ENCODE measurements at places on chromosomes 1 and 21. TPM values are rescaled to one million over a fixed set of nuclear protein-coding genes. Genes with fewer than 3 reads are reported as not detected.

The LAPTM5 gene
- total RNA-seq = not detected

The TAL1 gene
- not detected for total RNA-seq

The SUSD4 gene
- 1.2 TPM for total RNA-seq

The COQ8A gene
- total RNA-seq = 8.2 TPM

The TFF3 gene
- not detected for total RNA-seq

The GJA5 gene
- not detected for total RNA-seq

The KCNA2 gene
- total RNA-seq = not detected

The CHI3L1 gene
- total RNA-seq = 0.59 TPM

The OR2T2 gene
- total RNA-seq = not detected

The ROR1 gene
- 9.5 TPM for total RNA-seq

The ITLN2 gene
- not detected for total RNA-seq

The ELF3 gene
- total RNA-seq = 0.17 TPM

The AVPR1B gene
- not detected for total RNA-seq

Data from bronchus fibroblast of lung (primary cell).